AG04449 (cell line): ENCODE measurements at places on chromosomes 2 and 18.

DNA sequence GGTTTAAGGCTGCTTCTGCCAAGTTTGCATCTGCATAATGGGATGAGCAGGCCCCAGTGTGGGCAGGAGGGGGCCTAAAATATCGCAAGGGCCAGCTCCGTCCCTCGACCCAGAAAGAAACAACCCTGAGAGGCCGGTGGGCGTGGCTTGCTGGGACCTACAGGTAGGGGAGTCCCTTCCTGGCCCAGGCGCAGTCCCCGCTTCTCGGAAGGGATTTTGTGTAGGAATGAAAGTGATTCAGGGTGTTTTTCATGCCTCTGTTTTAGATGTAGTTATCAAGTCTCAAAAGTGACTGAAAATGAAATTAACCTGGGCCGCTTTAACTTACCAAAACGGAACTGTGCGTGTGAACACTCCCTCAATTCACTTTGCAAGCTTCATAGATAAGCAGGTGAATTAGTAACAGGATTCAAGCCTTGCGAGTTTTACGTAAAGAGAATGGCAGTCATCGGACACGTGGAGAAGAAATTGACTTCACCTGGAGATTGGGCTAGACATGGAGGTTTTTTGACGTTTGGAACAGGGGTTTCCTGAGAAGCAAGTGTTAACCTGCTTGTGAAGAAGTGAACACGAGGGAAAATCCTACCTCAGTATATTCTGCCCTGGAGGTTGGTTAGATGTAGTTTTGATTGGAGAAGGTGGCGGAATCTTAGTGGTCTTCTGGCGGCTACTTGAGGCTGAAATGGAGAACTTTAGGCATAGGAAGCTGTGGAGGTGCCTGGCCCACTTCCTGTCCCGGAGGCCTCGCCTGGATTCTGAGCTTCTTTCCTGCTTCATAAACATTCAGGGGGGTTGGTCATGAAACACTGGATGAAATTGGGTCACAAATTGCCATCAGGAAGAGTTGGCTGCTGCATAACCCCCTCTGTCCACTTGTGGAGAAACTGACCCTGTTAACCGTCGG, 1.7 kb downstream of the NCK2 start:
- DNase-seq, result no peak

DNA sequence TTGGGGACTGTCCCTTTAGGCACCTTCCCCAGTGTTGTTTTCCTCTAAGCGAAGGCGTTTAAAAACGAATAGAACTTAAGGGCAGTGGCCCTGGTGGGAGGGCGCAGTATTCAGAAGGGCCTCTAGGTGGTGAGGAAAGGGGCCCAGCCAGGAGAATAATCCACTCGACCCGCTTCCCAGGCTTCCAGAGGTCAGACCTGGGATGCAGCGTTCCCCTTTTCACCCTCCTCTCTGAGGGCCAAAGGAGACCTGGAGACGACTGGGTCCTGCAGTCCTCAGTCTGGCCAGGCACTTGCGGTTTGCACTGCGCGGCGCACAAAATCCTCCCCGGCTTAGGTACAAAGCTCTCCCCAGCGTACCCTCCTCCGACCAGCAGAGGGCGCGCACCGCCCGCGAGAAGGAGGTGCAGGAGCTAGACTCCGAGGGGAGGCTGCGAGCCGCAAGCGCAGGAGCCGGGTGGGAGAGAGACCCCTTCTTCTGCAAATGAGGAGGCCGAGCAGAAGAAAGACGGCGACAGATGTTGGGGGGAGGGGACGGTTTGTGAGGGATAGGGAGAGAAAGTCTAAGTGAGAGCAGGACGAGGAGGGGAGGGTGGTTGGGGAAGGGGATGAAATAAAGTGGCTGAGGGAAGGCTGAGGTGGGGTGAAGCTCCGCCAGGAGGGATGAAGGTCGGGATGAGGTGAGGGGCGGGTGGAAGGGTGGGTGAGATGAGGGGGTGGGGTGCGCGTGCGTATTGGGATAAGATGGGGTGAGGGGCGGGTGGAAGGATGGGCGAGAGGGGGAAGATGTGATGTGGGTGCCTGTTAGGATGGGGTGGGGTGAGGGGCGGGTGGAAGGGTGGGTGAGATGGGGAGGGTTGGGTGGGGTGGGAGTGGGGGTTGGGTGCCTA, 4.9 kb downstream of the FEV start:
- DNase-seq, result no peak

GRCh38 chr2:88697370-88698026, 6.0 kb downstream of the RPIA start:
- no peak for DNase-seq

- DNase-seq, result no peak
Observed at GRCh38 chr18:43961722-43962121, 684.4 kb upstream of the SYT4 start.

DNA sequence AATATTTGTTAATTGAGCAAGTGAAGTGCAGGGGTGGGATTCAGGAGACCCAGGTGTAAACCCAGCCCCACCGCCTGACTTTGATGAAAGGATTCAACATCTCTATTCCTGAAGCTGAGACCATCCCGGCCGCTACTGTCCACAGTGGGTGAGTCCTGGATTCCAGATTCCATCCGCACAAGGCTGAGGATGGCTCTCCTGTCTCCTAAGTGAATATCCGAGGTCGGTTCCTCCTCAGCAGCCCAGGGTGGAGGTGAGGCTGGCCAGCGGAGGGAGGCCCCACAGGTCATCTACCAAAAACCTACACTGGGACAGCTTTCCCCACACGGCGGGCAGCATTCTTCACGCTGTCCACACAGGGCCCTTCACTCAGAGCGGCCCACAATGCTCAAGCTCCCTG, 57.6 kb downstream of the ACKR3 start:
- no peak for DNase-seq
